Kidney (tissue), 22 donors: ENCODE measurements at places on chromosomes 1 and 21. TPM values are rescaled to one million over a fixed set of nuclear protein-coding genes. Genes with fewer than 3 reads are reported as not detected.

Gene PLPP3
- polyA plus RNA-seq = 100 TPM

Gene ZNF593OS
- polyA plus RNA-seq = not detected

Gene APOBEC4
- polyA plus RNA-seq = not detected

Gene ANGPTL3
- polyA plus RNA-seq = 19.2 TPM

Gene FRRS1
- polyA plus RNA-seq = 1.0 TPM

Gene LRRN2
- 16.0 TPM for polyA plus RNA-seq

Gene NMNAT2
- polyA plus RNA-seq = 0.17 TPM

Gene DISP3
- polyA plus RNA-seq = not detected
